Gastrocnemius medialis (tissue), 4 donors: ENCODE measurements at places on chromosomes 3 and 15. TPM values are rescaled to one million over a fixed set of nuclear protein-coding genes. Genes with fewer than 3 reads are reported as not detected.

PPCDC gene
- 20.2 TPM for total RNA-seq

GNB4 gene
- total RNA-seq = 3.6 TPM

CHRM5 gene
- total RNA-seq = not detected

MINDY4B gene
- total RNA-seq = not detected

IL5RA gene
- not detected for total RNA-seq

SLC9C1 gene
- total RNA-seq = not detected

MESP2 gene
- total RNA-seq = not detected

KBTBD8 gene
- 8.0 TPM for total RNA-seq

TMEM212 gene
- not detected for total RNA-seq

- DNase-seq = no peak
- H3K27me3 ChIP-seq = no peaks in the 10 kb centered on the region
- no peaks in the 10 kb centered on the region for H3K36me3 ChIP-seq
- no peak overlapping the region for H3K4me3 ChIP-seq
- H3K4me1 ChIP-seq = no peaks in the 10 kb centered on the region
These were observed 1505.7 kb upstream of the CADM2 start for GRCh38 chr3:83453056-83453455.

GRCh38 chr15:68112706-68113105 lies 58.6 kb downstream of the PIAS1 start:
- H3K27me3 ChIP-seq = no peaks in the 10 kb centered on the region
- no peak overlapping the region for H3K4me3 ChIP-seq
- H3K4me1 ChIP-seq = peaks cover 44% of the 10 kb centered on the region
- peak overlapping the region; percentile 71 for H3K27ac ChIP-seq

GRCh38 chr3:122578069-122578740 lies 755 bp downstream of the PARP15 start:
- DNase-seq = no peak
- peaks cover 11% of the 10 kb centered on the region for H3K4me1 ChIP-seq
- no peaks in the 10 kb centered on the region for H3K27me3 ChIP-seq
- no peaks in the 10 kb centered on the region for H3K36me3 ChIP-seq

DNA sequence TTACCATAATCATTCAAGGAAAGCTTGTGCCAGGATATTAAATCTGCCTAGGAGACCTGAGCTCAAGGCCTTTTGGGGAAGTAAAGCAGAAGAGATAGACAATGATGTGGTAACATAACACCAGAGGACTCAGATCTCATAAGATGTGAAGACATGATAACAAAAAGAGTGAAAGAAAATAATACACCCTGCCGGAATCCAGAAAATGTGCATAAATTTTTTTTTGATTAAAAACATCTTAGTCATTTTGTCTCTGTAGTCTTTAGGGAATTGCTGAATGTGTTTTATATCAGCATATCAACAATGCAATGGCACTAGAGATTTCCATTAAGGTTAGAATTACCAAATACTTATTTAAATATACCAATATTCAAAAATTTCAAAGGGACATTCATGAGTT lies 326.8 kb upstream of the ROBO1 start:
- H3K4me1 ChIP-seq = no peaks in the 10 kb centered on the region
- no peak for DNase-seq
- H3K27me3 ChIP-seq = no peaks in the 10 kb centered on the region
- no peak overlapping the region for H3K4me3 ChIP-seq
- no peaks in the 10 kb centered on the region for H3K36me3 ChIP-seq

DNA sequence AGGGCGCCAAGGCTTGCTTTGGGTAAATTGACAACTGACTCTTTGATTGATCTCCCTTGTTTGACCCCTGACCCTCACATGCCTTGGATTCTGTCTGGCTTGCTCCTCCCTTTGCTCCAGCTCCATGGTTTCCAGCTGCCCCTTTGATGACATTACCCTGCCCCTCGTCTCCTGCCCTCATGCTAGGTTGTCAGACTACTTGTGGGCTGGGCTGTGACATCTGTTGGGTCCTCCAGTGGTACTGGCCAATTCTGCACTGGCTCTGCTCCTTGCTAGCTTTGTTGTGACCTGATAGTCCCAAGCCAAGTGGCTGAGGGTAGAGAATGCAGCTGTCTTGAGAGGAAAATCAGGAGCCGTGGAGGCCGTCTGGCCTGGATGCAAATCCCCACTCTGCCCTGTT lies 6.2 kb downstream of the THSD4 start:
- peak overlapping the region; percentile 25 for H3K27ac ChIP-seq
- peaks cover 38% of the 10 kb centered on the region for H3K4me1 ChIP-seq
- H3K4me3 ChIP-seq = no peak overlapping the region
- no peaks in the 10 kb centered on the region for H3K27me3 ChIP-seq
- DNase-seq = no peak

DNA sequence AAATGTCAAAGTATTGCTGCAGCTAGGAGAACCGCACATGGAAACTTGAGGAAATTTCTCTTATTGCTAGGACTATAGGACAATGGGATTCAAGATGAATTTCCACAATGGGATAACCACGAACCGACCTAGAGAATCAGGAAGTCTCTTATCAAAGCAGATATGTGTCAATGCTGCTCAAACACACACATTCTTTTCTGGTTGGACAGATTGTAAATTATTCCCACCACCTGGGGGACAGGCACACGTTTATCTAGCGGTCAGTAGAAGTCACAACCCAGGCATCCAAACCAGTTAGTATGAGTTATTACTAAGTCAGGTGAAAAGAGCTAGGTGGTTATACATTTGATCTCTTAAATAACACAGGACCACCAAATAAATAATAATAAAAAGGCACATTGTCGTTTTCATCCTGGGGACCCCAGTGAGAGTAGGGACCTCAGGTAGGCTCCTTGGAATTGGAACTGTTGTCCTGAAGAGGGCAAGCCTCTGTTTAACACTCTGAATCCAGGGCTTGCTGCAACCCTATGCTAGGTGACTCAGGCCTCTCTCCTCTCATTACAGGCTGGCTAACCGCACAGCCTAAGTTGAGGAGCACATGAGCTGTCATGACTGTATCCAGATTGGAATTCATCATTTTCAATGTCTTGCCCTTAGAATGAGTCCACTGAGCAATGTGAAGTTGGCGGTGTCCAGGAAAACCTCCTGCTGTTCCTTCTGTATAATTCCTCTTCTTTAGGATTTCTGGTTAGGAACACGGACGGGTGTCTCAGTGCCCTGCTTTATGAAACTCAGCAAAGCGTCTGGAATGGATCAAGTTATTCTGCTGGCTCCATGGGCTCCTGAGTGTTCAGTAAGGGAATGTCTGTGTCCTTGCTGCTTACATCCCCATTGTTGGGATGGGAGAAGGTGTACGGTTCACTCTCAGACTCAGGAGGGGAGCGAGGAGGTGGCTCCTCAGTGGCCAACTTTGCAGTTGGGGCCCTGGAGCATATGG lies 59.0 kb downstream of the CLEC3B start:
- H3K4me3 ChIP-seq = no peak overlapping the region
- H3K27ac ChIP-seq = no peak overlapping the region
- DNase-seq = no peak
- H3K36me3 ChIP-seq = no peaks in the 10 kb centered on the region

DNA sequence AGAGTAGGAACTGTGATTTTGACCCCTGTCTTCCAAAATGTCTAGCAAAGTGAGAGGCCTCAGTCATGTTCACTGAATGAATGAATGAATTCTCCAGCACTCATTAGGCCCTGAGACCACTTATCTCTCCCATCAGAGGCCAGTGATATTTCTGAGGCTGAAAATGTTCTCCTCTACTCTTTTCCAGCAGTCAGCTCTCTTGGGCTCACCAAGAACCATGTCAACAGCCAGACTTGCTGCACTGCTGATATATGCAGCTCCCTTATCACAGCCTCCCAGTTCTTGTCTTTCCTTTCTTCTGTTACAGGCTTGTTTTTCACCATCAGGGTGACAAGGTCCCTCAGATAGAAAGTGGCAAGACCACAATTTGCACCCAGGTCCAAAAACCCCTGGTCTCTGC lies 28.7 kb upstream of the MFSD1 start:
- H3K36me3 ChIP-seq = no peaks in the 10 kb centered on the region
- no peak overlapping the region for H3K4me3 ChIP-seq
- H3K4me1 ChIP-seq = peaks cover 9% of the 10 kb centered on the region
- no peaks in the 10 kb centered on the region for H3K27me3 ChIP-seq
- no peak overlapping the region for H3K27ac ChIP-seq

- no peak overlapping the region for H3K4me3 ChIP-seq
- no peak for DNase-seq
- no peaks in the 10 kb centered on the region for H3K27me3 ChIP-seq
- peaks cover 8% of the 10 kb centered on the region for H3K36me3 ChIP-seq
- no peak overlapping the region for H3K27ac ChIP-seq
- no peaks in the 10 kb centered on the region for H3K4me1 ChIP-seq
These were observed 18.3 kb downstream of the RAB43 start for GRCh38 chr3:129103296-129103695.

DNA sequence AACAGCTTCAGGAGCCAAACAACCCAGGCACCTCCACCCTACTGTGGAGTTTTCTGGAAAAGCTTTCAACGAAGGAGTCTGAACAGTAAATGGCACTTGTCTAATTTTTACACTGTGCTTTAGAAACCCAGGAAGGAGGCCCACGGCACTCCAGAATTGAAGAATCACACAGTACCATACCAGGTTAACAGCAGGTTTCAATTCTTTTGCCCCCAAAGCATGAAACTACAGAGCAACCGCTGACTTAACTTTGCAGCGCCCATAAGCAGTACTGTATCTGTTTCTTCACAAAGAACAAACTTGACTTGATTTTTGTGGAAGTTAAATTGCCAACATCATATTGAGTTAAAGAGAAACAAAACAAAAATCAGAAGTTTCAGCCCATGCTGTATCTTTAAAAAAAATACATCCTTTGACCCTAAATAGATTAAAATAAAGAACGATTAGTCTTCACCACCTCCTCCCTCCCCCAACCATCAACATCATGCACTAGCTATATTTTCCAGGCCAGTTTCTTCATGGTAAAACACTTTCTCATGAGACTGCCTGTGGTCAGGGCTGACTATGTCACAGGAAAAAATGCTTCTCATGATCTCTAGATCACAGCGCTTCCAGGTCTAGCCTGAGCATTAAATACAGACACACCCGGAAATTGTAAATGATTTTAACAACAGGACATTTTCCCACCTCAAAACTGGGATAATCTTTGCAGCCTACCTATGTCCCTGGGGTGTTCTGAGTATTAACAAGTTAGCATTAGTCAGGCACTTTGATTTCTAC lies 456.3 kb downstream of the FOXP1 start:
- H3K27ac ChIP-seq = peak overlapping the region; percentile 76
- peaks cover 23% of the 10 kb centered on the region for H3K4me1 ChIP-seq
- DNase-seq = no peak
- H3K27me3 ChIP-seq = no peaks in the 10 kb centered on the region
- peak overlapping the region; percentile 11 for H3K4me3 ChIP-seq

- H3K27me3 ChIP-seq = no peaks in the 10 kb centered on the region
- no peak overlapping the region for H3K4me3 ChIP-seq
- no peak for DNase-seq
- H3K4me1 ChIP-seq = no peaks in the 10 kb centered on the region
- no peaks in the 10 kb centered on the region for H3K36me3 ChIP-seq
These were observed 23.1 kb downstream of the CNTN3 start for GRCh38 chr3:74591342-74591741.

GRCh38 chr3:37901721-37902120 lies 40.0 kb downstream of the CTDSPL start:
- no peak for DNase-seq
- no peak overlapping the region for H3K4me3 ChIP-seq
- no peaks in the 10 kb centered on the region for H3K36me3 ChIP-seq
- no peaks in the 10 kb centered on the region for H3K27me3 ChIP-seq
- peaks cover 55% of the 10 kb centered on the region for H3K4me1 ChIP-seq

- peaks cover 66% of the 10 kb centered on the region for H3K4me1 ChIP-seq
- peaks cover 9% of the 10 kb centered on the region for H3K36me3 ChIP-seq
- H3K27ac ChIP-seq = no peak overlapping the region
- H3K27me3 ChIP-seq = no peaks in the 10 kb centered on the region
- no peak for DNase-seq
- no peak overlapping the region for H3K4me3 ChIP-seq
These were observed 55.9 kb downstream of the PGPEP1L start for GRCh38 chr15:98951493-98952320.

- no peak for DNase-seq
- H3K27me3 ChIP-seq = no peaks in the 10 kb centered on the region
- no peaks in the 10 kb centered on the region for H3K36me3 ChIP-seq
- H3K4me1 ChIP-seq = no peaks in the 10 kb centered on the region
These were observed 15.4 kb upstream of the CADM2 start for GRCh38 chr3:84943379-84943778.

GRCh38 chr3:196804773-196805172 lies 62.9 kb upstream of the SENP5 start:
- H3K4me1 ChIP-seq = no peaks in the 10 kb centered on the region
- no peak overlapping the region for H3K27ac ChIP-seq
- H3K27me3 ChIP-seq = no peaks in the 10 kb centered on the region
- no peak for DNase-seq
- H3K36me3 ChIP-seq = peaks cover 56% of the 10 kb centered on the region

GRCh38 chr15:74614744-74615507 lies 710 bp upstream of the CLK3 start:
- peaks cover 8% of the 10 kb centered on the region for H3K36me3 ChIP-seq
- H3K27ac ChIP-seq = peak overlapping the region; percentile 95
- H3K4me3 ChIP-seq = peak overlapping the region; percentile 90
- H3K4me1 ChIP-seq = peaks cover 31% of the 10 kb centered on the region

DNA sequence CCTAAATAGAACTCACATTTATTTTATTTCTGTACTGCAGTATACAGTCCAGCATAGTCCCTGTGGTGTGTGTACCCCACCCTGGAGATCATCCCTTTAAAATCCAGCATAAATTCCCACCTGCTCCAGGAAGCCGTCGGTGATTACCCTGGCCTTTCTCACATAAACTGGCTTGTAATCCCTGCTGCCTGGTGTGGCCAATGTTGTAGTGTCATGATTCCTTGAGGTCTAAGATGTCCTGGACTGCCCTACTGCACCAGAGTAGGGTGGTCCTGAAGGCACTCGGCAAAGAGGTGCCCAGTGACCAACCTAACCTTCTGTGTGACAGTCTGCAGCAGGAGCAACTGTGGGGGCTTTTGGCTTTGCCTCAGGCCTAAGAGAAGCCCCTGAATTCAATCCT lies 58.9 kb downstream of the ITGA11 start:
- H3K36me3 ChIP-seq = no peaks in the 10 kb centered on the region
- peaks cover 14% of the 10 kb centered on the region for H3K4me1 ChIP-seq
- no peaks in the 10 kb centered on the region for H3K27me3 ChIP-seq
- no peak for DNase-seq
- no peak overlapping the region for H3K4me3 ChIP-seq

GRCh38 chr15:55588815-55589115 lies 620 bp upstream of the PYGO1 start:
- H3K27ac ChIP-seq = peak overlapping the region; percentile 93
- no peaks in the 10 kb centered on the region for H3K27me3 ChIP-seq
- DNase-seq = no peak
- peaks cover 3% of the 10 kb centered on the region for H3K4me1 ChIP-seq

- no peak overlapping the region for H3K4me3 ChIP-seq
- H3K27ac ChIP-seq = no peak overlapping the region
- H3K27me3 ChIP-seq = no peaks in the 10 kb centered on the region
- DNase-seq = no peak
These were observed 98.6 kb upstream of the KLF13 start for GRCh38 chr15:31228011-31228484.
